Effector CD4-positive, alpha-beta T cell (primary cell): ENCODE measurements at places on chromosomes 2 and 18.

- no peak for DNase-seq
Measured at GRCh38 chr2:34093790-34094189, 494.7 kb upstream of the FAM98A start.

DNA sequence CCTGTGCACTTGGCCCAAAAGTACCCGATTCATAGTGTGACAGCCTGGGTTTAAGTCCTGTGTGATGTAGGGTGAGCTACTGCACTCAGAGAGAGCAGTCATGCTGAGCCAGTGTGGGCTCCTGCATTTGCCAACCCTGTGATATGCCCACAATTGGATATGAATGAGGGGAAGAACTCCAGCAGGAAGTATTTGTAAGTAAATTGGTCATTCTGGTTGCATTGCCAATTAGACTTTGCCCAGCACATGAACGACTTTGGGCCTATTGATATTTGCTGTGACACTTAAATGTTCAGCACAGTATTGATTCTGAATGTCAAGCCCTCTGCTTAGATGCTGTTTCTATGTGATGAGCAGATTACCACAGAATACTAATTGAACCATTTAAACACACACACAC is 570.9 kb downstream of the PIK3C3 start:
- DNase-seq: no peak

DNA sequence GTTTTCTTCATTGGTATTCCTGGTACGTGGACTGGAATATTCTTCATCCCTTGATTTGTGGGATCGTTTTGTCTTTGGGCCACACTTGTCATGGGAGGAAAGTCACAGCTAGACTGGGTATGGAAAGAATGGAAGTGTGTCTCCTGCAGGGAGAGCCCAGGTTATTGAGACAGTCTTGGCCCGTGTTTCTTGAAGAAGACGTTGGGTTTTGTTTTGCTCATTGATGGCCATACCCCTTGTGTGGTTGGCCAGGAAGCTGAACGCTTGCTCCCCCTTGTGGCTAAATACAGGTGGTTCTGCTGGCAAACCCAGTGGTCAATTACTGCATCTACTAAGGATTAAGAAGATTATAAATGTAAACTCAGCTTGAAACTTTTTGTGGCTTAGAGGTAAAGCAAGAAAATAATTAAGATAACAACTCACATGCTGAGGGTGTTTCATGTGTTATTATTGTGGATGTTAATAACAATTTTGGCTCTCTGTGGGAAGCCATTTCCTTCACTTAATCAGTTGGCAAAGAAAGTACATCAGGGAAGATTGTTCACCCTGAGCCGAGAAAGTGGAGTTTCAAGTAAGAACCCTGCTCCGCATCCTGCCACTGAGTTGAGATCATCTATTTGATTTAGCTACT is 91.8 kb downstream of the NEDD4L start:
- no peak for DNase-seq

DNA sequence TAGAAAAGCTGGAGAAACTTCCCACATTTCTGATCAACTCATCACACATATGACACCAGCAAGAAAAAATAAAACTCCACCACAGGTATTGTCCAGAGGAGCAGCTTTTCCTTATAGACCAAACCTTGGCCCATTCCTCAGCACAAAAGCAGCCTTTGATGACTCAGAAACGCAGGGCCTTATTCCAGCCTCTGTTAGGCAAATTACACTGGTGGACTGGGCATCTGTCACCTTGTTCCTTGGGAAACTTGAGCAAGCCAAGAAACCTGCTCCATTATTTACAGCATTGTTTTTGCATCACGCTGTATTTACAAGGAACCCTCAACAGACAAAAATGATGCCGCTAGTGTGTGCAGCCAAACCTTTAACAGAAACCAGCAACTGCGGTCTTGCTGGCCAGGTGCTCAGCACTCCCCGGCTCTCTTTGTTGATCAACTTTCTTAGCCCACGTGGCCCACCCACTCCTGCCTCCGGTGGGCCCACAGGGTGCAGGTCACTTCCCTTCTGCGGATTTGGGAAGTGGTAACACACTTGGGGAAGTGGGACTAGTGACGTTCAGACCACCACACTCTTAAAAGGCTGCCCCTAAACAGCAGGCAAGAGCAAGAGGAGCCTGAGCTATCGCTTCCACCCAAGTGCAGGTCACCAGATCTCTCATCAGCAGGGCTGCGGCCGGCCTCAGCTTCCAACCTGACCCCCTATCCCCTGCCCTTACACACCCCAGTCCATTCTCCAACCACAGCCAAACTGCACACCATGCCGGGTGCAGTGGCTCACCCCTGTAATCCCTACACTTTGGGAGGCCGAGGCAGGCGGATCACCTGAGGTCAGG is 1.5 kb downstream of the AP1S3 start:
- no peak for DNase-seq
